Stimulated activated naive B cell treated with anti-CD40 and anti-IgM and Interleukin-4, amounts not matched to agents 10 μg/mL and 1 μg/mL and 100 μg/mL, for 72 hours (primary cell): ENCODE measurements at places on chromosomes 6 and 20.

DNA sequence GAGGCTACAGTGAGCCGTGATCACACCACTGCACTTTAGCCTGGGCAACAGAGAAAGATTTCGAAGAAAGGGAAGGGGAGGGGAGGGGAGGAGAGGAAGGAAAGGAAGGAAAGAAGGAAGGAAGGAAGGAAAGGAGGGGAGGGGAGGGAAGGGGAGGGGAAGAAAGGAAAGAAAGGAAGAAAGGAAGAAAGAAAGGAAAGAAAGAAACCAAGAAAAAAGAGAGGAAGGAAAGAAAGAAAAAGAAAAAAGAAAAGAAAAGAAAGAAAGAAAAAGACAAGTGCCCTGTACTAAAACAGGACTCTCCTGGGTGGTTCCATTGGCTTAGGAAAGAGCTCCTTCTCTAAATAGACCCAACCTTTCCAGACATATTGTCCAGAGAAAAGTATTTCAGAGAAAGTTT, 136.6 kb downstream of the PXDC1 start:
- DNase-seq: no peak

DNA sequence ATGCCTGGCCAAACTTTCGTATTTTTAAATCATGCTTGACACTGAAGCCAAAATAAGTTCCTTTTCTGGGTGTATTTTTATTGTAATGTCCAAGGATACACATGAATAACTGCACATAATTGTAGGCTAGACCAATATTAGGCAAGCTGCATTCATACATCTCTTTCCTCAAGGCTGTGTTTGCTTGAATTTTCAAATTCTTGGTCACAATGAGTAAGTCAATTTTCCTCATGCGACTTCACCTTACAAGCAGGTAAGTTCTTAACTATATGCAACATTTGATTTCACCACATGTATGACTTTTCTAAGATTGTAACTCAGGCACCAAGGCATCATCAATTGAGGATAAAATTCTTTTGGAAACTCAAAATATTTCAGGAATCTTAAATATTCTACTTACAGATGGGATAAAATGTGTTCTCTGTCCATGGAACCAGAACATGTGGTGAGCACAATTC, 112.4 kb upstream of the ZNF217 start:
- no peak for DNase-seq

GRCh38 chr6:45709781-45710220, 305.9 kb downstream of the CLIC5 start:
- peak; percentile 11 for DNase-seq

GRCh38 chr6:47163536-47163935, 121.4 kb upstream of the ADGRF1 start:
- DNase-seq: no peak

GRCh38 chr6:128807577-128807976, 75.4 kb upstream of the LAMA2 start:
- DNase-seq: no peak

DNA sequence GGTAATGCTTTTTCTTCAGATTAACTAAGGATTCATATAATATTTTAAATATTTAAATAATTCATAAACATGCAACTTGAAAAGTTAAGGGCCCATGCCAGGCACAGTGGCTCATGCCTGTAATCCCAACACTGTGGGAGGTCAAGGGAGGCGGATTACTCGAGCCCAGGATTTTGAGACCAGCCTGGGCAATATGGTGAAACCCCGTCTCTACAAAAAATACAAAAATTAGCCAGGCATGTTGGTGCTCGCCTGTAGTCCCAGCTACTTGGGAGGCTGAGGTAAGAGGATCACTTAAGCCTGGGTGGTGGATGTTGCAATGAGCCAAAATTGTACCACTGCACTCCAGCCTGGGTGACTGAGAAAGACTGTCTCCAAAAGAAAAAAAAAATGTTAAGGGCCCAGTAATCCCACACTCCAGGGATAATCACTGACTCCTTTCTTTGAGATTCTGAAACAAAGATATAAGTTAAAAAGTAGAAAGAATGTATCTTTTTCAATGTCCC, 7.9 kb upstream of the RIN2 start:
- no peak for DNase-seq

GRCh38 chr6:79650950-79651349, 19.8 kb downstream of the SH3BGRL2 start:
- DNase-seq: no peak

- DNase-seq: peak; percentile 9
Measured at GRCh38 chr20:20547221-20547875, 165.1 kb downstream of the RALGAPA2 start.

DNA sequence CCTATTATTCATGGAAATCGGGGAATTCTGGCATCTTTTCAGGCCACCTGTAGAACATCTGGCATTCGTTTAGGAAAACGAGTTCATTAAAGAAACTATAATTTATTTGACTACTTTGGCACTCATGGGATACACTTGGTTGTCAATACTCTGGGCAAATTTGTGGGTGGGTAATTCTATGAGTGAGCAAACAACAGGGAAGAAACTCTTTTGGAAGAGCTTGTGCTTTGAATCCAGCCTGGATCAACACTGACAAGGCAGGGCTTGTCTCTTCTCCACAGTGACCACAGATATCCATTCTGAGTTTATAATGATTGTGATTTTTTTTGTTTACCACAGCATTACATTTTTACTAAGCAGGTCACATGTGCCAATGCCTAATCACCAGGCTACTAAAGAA, 394.7 kb downstream of the THBS2 start:
- no peak for DNase-seq

DNA sequence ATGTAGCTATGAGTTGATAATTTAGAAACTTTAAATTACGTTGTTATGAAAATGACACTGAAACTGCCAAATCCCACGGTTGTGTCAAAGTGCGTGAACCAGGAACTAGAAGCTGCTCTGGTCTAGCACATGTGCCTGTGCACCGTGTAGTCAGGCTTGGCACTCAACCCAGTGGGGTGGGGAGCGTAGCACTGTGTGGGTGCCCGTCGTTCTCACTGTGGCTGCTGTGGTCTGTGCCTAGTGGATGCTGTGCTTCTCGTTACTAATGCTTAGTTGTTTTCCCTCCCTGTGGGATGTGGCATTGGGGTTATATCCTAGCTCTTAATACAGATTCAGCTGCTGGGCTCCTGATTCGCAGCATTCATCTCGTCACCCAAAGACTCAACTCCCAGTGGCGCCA, 46.2 kb upstream of the ADIG start:
- no peak for DNase-seq

- no peak for DNase-seq
Measured at GRCh38 chr20:57657535-57658446, 37.6 kb upstream of the ZBP1 start.

- DNase-seq: no peak
Measured at GRCh38 chr6:31634131-31634530, 13.6 kb downstream of the PRRC2A start.

DNA sequence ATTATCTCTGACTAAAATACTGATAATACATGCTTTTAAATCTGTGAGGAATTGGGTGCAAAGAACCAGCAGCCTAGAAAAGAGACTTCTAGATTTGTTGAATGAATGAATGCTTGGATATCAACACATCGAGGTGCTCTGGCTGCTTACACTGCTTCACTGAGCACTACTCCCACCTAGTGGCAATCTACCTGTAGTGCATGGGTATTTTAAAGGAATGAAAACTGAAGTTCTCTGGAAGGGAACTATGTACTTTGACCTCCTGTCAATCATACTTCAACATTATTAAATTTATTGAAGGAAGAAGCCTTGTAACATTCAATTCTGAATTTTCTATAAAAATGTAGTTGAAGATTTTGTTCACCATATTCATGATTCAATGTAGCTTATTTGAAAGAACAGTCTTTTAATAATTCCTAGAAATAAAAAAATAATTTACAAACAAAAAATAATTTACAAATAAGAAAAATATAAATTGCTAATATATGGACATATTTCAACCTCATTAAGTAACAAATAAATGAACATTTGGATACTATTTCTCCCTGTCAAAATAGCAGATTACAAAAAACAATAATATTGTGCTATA, 111.2 kb upstream of the MMS22L start:
- DNase-seq: peak; percentile 4

- DNase-seq: no peak
Measured at GRCh38 chr6:79984261-79984660, 20.2 kb upstream of the TTK start.

DNA sequence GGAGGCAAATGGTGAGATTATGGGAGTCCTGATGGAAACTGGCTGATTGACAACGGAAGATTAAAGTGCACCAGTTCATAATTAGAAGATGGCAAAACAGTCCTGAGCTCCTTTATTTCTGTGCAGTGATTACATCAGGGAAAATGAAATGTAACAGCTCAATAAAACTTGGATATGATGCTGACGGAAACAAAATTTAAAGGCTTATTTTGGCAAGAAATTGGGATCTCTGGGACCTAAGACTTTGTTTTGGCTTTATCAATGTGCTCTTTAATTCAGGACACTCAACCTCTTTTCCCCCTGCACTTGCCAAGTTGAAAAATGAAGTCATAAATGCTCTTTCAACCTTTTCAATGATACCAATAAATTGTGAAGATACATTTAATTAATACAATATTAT, 226.8 kb downstream of the C6orf118 start:
- no peak for DNase-seq

DNA sequence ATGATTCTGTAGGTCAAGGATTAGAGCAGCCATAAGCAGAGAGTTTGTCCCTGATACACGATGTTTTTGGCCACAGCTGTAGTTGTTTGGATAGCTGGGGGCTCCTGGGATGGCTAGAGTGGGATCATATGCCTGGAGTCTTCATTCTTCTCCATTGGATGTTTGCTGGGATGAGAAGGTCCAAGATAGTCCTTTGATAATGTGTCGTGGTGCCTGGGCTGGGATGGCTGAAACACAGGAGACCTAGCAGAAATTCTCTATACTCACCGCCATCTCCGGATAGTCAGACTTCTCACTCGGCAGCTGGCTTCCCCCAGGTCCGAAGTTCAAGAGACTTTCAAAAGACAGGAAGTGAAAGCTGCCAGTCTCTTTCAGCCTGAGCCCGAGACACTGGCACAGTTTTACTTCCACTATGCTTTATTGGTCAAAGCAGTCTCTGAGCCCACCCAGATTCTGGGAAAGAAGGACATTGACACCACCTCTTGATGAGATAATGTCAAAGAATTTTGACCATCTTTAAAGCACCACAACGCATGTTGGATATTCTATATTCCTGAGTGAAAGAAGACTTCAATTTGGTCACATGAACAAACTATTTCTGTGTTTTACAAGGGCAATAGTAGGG, 16.0 kb downstream of the MARCKS start:
- DNase-seq: peak; percentile 50

DNA sequence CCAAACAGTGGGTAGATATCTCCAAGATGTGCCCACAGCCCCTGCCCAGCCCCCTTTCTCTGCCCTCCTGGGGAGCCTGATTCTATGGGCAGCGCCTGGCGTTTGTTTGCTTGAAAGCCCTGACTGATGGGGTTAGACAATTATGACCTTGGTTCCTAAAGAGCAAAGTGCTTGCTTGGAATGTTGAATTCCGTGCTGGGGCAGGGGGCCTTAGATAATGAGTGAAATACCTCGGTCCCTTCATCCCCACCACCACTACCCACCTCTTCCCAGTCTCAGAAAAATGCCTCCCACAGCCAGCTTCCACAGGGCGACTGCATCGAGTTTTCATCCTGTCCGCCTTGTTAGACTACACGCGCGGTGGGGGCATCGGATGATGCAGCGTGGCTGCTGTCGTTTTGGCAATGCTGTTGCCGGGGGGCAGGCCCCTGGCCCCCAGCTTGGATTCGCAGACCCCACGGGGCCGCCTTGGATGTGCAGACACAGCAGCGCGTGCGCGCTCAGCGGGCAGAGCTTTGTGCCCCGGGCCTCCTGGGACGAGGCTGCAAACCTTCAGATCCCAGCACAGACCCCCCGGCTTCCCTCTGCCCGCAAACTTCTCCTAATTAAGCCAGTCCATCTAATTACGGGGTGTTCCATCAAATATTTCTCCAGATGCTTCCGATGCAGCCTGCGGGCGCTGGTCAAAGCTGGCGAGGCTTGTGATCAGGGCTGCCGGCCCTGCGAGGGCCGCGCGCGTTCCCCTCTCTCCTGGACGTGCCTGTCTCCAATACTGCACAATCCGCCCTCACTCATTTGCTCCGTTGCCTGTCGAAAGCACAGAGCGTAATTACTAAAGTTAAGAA, 86.1 kb downstream of the LINC00237 start:
- no peak for DNase-seq

DNA sequence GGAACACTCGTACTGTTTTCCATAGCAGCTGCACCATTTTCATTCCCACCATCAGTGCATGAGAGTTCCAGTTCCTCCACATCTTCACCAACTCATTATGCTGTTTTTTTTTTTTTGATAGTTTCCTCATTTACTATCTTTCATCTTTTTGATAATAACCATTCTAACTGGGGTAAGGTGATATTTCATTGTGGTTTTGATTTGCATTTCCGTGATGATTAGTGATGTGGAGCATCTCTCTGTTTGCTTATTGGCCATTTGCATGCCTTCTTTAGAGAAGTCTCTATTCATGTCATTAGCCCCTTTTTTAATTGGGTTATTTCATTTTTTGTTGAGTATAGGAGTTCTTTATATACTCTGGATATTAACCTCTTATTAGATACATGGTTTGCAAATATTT, 25.9 kb downstream of the ACTR5 start:
- no peak for DNase-seq

DNA sequence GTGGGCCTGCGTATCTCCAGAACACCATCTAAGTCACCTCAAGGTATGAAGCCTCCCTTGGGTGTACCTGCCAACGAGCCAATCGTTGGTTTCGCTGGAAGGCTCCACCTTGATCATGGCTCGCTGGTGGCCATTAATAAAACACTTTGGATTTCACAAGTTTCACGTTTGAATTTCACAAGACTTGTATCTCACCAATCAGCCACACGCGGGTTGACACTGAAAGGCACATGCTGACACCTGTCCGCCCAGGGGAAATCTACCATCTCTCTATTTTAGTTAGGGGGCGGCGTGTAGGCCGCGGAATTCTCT, 586 bp upstream of the HMGA1 start:
- no peak for DNase-seq

DNA sequence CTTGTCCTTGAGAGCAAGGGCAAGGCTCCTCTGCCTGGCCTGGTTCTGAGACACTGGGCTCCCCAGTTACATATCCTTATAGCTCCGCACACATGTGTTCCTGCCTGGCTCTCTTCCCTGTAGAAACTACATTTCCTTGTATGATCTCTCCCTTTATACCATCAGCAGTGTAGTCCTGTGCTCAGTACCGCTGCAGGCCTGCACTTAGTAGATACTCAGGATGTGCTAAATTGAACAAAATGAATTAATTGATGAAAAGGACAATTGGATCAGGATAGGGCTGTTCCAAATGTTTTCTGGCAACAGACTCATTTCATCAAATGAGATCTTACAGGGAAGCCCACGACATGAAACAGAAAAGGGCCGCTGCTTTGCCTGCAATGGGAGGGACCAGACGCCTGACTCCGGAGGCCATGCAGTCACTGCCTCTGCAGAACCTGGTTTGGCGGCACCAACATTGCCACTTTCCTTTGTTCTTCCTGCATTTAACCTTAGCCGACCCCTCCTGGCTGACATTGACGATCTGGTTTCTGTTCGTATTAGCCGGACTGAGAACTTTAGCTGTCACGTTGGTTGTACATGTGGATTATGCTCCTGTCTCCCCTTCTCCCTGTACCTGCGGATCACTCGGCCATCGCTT, 53.3 kb downstream of the CHMP4B start:
- no peak for DNase-seq

GRCh38 chr6:66814156-66814555, 1107.1 kb upstream of the EYS start:
- DNase-seq: no peak
